ENCODE measurements at places on chromosomes 16 and 17.
A peak's percentile ranks its signal among the peaks of the same experiment; 100 is the strongest.

DNA sequence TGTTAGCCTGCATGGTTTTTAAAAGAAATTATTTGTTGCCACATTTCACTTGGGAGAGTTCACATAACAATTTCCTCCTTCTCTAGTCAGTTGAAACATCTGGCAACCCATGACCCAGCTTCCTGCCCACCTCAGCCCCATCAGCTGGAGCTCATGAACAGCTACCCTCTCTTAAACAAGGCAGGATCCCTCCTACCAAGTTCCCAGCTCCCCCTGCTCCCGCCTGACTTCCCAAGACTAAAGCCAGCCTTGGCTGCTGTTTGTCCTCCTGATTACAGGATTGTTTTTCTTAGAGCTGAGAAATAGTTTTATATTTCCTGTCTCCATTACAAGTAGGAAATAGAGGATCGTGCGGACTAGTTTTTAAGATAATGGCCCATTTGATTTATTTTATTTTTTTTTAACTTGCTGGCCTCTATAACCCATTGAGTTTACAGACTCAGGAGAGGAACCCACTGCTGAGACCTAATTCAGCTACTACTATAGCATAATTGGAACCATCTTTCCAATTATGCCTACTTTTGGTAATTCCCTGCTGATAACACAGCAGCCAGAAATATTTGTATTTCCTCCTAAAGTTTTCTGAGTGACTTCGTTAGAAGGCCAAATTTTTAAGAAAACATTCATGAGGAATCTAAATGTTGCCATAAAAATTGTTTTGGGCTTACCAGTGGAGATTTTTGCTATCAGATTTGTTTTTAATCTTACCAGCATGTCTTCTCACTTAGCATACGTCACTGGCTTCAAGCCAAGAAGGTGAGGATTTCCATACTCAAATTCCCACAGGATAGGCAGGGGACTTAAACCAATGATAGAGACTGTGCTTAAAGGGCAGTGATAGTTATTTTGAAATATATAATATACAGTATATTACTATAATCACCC is 90.0 kb downstream of the ELAC2 start:
- peak; percentile 71 for DNase-seq

DNA sequence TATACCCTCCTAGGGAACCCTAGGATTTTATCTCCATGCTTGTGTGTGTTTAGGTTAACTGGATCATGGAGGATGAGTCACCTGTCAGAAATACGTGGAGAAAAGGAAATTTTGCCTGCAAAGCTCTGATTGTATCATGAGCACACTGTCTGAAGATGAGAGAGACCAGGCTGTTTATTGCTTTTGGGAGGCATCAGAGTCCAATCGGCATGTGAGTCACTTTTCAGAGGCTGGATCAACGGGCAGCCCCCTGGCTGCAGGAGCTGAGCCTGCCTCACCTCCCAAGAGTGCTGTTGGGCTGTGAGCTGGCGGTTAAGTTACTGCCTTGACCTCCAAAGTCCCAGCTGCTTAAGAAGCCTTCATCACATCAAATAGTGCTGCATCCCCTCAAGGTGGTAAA is 41.5 kb upstream of the MED9 start:
- peak; percentile 58 for DNase-seq

DNA sequence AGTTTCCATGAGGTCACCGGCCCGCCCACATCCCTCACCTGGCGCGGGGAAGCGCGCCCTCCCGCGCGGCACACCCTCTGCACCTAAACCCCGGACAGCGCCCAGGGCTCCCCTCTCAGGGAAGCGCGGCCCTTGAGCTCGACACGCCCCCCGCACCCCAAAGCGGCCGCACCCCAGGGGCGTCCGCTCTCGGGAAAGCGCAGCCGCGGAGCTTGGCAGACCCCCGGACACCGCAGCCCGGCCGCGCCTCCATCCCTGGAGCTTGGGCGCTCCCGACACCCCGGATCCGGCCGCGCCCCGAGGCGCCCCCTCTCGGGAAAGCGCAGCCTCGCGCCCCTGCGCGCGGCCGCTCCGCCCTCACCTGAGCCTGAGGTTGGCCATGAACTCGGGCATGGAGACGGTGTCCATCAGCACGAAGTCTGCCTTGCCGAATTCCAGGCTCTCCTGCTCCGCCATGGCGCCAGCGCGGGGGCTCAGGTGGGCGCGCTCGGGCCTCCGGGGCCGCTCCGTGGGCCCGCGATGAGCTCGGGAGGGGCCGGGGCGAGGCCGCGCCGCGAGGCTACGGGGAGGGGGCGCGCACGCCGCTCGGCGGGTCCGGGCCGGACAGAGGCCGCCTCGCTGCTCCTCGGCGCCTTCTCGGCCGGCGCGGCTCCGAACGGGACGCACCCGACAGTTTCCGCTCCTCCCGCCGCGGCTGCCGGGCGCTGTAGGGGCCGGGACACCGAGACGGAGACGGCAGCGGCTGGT is at the start of gene MYO1D:
Gene MYO1D, minus strand, starts transcription at position 708 of the 747 bp plus-strand sequence. Its CDS starts 252 bp downstream, at position 456.
- no peak for DNase-seq

GRCh38 chr16:84517366-84517765 is 12.9 kb upstream of the MEAK7 start:
- no peak for DNase-seq

DNA sequence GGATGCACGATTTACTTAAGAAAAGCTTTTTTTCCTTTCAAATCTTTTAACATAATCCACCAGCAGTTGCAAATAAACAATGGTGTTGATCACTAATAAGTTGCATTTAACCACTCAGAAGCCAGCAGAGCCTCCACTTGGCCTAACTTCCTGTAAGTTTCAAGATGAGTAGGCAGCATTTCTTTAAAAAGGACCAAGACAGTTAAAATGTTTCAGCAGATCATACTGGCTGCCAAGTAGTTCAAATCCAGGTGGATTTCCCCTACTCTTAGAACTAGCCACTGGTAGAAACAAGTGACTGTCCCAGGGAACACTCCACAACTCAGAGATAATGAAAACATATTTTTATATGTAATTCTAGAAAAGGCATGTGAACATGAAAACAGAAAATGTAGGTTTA is 17.0 kb upstream of the RFFL start:
- no peak for DNase-seq

DNA sequence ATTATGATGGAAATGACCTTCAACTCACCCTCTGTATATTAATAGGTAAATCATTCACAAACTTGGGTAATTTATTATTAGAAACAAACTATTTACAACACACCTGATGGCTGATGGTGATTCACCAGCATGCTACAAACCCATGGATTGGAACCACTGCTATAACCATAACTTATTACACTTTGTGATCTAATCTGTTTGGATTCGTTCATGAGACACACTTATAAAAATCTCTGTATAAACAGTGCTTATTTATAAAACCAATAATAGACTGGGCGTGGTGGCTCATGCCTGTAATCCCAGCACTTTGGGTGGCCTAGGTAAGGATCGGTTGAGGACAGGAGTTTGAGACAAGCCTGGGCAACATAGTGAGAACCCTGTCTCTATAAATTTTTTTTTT is 16.0 kb downstream of the SMIM36 start:
- no peak for DNase-seq

GRCh38 chr17:5325851-5326250 is 43.8 kb downstream of the RABEP1 start:
- no peak for DNase-seq

DNA sequence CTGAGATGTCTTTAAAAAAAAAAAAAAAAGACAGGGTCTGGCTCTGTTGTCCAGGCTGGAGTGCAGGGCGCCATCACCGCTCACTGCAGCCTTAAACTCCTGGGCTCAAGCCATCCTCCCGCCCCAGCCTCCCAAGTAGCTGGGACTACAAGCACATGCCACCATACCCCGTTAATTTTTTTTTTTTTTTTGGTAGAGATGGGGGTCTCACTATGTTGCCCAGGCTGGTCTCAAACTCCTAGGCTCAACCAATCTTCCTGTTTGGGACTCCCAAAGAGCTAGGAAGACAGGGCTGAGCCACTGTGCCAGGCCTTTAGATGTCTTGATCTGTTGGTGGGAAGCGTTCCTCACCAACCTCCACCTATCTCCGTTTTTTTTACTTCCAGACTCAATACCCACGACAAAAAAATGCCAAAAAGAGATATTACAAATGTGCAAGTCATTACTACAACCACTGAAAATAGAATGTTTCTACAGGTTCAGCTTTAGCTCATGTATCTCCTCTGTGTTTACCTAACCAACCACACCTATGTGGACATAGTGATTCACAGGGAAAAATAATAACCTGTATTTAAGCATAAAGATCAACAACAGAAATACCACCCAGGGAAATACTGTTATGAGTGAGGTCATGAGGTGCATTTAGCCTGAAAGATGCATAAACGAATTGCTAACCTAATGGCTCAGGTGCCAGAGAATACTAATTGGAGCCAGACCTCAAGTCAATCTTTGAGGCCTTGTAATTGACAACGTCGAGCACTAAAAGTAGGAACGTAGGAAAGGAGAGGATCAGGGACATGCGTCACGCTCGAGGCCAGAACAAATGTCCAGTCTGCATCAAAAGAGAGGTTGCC is 22.6 kb downstream of the NACA2 start:
- DNase-seq = no peak

DNA sequence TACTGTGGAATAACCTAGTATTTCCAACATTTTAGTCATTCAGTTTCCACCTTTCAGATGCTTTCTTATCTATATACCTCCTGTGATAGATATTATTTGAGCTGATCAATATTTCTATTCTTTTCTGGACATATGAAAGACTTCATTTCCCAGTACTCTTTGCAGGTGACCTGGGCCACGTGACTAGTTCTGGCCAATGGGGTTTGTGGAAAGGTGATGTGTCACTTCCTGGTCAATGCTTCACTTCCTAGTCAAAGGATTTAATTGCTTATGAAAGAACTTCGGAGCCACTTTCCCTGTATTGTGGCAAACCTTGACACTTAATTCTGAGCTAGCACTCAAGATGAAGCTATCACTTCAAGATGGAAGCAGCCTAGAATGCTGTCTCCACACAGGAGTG is 248.9 kb upstream of the FOXF1 start:
- peak; percentile 7 for DNase-seq

GRCh38 chr16:28931801-28932225 is at the start of gene CD19:
TSS of gene CD19 (plus strand) at chr16:28931971. CDS start at chr16:28932001, 30 bp downstream.
- DNase-seq = no peak

- DNase-seq = no peak
Observed at GRCh38 chr17:51496378-51496777, 236.0 kb downstream of the UTP18 start.
